ENCODE measurements at places on chromosomes 7 and 10.

- DNase-seq: no peak
Measured at GRCh38 chr7:95996174-95996573, 223.8 kb downstream of the DYNC1I1 start.

GRCh38 chr10:57017356-57018037 lies 656.4 kb upstream of the ZWINT start:
- DNase-seq: no peak

DNA sequence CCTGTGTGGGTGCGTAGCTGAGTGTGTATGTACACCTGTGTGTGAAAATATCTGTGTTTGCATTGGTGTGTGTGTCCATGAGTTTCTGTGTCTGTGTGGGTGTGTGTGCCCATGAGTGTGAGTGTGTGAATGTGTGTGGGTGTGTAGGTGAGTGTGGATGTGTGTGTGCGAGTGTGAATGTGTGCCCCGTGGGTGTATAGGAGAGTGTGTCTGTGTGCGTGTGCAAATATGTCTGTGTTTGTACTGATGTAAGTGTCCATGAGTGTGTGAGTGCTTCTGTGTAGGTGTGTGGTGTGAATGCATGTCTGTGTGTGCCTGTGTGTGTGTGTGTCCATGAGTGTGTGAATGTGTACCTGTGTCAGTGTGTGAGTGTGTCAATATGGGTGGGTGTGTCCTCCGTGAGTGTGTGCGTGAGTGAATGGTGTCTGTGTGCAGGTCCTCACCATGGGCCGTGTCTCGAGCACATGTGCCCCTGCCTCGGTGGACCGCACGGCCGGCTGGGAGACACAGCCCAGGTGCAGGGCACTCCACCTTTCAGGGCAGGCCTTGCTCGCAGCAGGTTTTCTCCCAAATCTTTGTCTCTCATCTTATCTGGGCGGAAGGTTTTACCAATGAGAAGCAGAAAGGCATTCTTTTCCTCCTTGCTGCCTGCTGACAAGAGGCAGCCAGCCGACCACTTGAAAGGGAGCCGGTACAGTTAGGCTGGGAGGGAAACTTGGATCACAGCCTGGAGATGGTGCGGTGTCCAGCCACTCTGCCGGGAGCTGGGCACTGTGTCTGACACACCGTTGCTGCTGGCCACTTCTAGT lies 107.1 kb upstream of the FAM20C start:
- no peak for DNase-seq

- DNase-seq: no peak
Measured at GRCh38 chr10:107540981-107541380, 376.5 kb upstream of the SORCS1 start.

DNA sequence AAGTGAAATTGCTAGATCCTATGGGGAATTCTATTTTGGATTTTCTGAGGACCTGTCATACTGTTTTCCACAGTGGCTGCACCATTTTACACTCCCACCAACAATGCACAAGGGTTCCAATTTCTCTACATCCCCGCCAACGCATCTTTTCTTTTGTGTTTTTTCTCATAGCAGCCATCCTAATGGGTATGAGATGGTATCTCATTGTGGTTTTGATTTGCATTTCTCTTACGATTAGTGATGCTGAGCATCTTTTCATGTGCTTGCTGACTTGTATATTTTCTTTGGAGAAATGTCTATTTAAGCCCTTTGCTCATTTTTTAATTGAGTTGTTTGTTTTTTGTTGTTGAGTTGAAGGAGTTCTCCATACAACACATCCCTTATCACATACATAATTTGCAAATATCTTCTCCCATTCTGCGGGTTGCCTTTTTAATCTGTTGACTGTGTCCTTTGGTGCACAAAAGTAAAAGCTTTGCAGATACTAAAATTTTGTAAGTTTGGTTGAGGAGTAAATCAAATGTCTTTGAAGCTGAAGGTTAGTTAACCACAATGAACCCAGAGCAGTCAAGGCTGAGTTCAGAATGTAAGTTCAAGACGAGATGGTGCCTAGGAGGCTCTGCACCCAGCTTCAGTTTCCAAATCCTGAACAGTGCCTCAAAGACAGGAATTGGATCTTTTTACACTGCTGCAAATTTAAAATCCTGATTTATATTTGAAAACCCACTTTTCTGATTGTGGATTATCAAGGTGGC lies 195.4 kb downstream of the COBL start:
- no peak for DNase-seq
